ENCODE measurements at places on chromosomes 6 and 20.

- no peak for DNase-seq
These were observed 16.4 kb upstream of the CFAP206 start for GRCh38 chr6:87391334-87391733.

- no peak for DNase-seq
These were observed 1.3 kb upstream of the NNAT start for GRCh38 chr20:37519508-37520418.

- DNase-seq, result no peak
These were observed 337.0 kb downstream of the THBS2 start for GRCh38 chr6:168916576-168917211.

- DNase-seq, result no peak
These were observed 59.2 kb upstream of the PIM1 start for GRCh38 chr6:37110500-37111461.

- DNase-seq, result no peak
These were observed 455.0 kb upstream of the GJE1 start for GRCh38 chr6:141677598-141678211.

DNA sequence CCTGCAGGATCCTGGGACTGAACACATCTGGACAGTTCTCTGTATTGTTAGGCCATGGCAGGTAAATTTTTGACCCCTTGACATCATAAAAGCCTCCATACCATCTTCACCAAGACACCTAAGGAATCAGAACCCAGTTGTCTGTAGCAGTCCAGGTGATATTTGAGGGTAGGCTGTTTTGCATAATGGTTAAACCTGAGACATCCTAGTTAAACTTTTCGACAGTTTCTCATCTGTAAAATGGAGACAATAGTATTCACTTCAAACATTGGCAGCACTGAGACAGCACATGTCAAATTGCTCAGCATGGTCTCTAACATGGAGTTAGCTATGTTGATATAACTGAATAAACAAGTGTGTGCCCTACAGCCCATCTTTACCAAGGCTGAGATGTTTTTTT lies 24.8 kb downstream of the C6orf62 start:
- no peak for DNase-seq

DNA sequence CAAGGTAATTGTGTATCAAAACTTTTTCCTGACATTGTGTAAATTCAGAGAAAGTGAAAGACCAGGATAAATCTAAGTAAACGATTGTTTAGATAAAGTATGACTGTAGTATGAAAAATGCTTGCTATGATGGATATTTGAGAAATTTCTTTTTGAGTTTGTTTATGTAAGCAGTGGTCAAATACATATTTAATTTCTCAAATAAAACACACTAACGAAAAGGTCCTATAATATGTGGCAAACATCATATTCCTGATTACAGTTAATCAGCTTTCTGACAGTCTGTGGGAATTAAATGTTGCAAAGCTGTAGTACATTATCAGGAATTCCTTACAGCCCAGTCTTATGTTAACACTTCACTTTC lies 636.9 kb downstream of the MMUT start:
- no peak for DNase-seq

DNA sequence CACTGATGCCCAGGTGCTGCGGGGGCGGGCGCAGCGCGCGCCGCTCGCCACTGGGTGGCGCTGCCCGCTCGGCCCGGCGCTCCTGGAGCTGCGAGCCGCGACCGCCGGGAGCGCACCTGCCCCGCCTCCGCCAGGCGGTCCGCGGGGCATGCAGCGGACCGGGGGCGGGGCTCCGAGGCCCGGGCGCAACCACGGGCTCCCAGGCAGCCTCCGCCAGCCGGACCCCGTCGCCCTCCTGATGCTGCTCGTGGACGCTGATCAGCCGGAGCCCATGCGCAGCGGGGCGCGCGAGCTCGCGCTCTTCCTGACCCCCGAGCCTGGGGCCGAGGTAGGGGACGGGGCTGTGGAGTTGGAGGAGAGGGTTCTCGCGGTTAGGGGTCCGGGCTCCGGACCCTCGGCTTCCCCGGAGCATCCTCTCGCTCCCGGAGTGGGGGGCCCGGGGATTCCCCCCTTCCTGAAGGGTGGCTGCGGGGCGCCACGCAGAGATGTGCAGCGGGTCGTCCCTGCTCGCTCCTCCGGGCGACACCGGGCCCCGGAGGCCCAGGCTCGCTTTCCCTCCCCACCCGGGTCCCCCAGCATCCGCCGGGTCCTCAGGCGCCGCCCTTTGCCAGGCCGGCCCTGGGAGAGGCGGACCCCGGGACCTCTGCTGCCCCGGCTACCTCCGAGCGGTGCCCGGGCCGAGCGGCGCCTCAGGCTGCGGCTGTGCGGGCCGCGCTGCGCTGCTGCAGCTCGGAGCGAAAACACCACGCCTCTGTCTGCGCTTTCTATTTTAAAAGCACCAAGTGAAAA lies at the start of gene BCAS4:
TSS of gene BCAS4 (plus strand) at position 216 of the 789 bp plus-strand sequence. CDS start at position 239, 23 bp downstream.
- peak; percentile 75 for DNase-seq

DNA sequence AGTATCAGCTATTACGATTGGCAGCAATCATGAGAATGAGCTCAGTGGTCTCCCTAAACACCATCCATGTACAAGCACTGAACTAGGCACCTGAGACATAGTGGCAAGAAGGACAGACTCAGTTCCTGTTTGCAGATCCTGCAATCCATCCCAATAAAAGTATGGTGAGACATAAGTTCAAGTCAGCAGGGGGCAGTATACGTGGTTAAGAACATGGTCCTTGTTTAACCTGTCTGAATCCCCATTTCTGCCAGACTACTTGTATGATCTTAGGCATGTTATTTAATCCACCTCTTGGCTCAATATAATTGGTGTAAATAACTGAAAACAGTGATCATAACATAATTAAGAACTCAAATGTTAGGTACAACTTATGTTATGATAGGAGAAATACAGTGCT lies 33.2 kb upstream of the PNISR start:
- no peak for DNase-seq

GRCh38 chr6:111667931-111668330 lies 62.3 kb upstream of the TRAF3IP2 start:
- DNase-seq, result no peak

- DNase-seq, result no peak
These were observed 184.3 kb downstream of the DST start for GRCh38 chr6:56458324-56458884.

DNA sequence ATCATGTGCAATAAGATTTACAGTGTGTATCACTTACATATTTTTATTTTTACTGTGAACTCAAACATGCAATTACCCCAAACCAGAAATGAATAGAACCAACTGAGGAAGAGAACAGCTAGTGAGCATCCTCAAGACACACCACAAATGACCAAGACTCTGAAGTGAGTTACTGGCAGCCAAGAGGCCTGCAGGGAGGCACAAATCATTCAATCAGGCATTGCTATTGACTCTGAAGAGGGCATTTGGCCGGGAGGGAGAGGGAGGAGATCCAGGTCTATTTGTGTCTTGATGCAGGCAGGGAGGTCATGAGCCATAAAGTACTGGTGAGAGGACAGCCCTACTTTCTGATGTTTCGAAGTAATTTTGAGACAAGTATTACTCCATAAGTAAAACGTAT lies 257.7 kb downstream of the BCKDHB start:
- DNase-seq, result no peak

- peak; percentile 27 for DNase-seq
These were observed 764 bp downstream of the ZNF292 start for GRCh38 chr6:87155842-87156815.

DNA sequence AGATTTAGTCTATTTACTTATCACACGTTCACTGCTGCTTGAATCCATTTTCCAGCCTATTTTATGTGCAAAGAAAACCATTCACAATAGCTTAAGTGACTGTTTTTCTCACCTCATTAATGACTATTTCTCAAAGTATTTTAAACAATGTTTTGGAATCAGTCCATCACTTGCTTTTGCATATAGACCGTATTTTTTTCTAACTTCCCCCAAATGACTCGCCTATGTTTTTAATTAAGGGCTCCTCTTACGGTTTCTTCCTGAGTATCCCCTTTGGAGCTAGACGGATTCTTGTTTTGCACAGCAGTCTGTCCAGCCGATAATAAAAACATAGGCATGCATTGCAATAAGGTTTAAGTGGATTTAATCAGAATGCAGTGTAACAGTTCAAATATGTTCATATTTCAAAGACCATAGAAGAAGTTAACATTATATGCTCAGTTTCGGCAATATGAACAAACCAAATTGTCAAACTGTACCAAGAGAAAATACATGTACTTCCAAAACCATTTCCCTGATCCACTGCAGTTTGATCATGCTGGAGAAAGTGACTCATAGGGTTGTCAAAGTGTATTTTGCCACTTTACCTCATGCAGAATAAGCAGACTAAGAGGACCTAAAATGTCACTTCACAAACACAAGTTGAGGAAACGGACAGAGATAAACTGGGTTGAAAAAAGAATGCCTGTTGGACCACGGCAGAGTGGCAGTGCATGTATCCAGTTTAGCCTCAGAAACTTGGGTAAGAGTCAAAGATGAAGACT lies 66.4 kb downstream of the HMGN3 start:
- DNase-seq, result no peak

DNA sequence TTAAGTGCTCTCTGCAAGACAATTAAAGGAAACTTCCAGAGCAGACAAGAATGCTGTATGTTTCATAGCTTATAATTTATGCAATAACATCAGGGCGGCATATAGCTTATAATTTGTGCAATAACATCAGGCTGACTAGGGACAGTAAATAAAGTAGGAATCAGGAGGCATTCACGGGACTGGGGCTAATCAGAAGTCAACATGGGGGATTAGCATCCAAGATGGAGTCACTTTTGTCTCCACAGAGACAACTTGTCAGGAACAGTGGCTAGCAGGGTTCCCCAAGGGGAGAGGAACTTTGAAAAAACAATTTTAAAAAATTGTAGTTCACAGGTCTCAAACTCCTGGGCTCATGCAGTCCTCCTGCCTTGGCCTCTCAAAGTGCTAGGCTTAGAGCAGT lies 3.3 kb upstream of the ZNF341 start:
- no peak for DNase-seq

- DNase-seq, result no peak
These were observed 87.7 kb downstream of the SCAND1 start for GRCh38 chr20:35866418-35867202.

DNA sequence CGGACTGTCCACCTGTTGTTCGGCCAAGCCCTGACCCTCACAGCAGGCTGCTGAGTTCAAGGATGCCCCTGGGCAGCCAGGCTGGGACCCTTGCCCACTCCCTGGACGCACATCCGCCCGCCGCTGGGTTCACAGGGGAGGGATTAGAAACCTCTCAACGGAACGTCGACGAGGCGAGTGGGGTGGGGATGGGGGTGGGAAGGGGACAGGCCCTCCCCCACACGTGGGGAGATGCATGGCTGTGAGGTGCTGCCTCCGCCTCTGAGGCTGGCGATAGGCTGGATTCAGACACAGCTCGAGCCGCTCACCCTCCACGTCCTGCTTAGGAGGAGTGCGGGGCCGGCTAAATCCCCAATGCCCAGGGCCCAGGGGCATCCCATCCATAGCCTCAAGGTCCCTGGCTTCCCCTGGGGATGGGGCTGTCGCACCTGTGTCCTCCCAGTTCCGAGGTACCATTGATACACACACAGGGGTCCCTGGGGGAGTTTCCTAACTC lies 90.6 kb upstream of the BHLHE23 start:
- no peak for DNase-seq
